Left ventricle myocardium inferior (tissue), 1 donor: ENCODE measurements at places on chromosomes 6 and 20. TPM values are rescaled to one million over a fixed set of nuclear protein-coding genes. Genes with fewer than 3 reads are reported as not detected.

The TOX2 gene
- total RNA-seq, result 0.30 TPM

The TRIM31 gene
- total RNA-seq, result not detected

The C6orf163 gene
- 1.6 TPM for total RNA-seq

DNA sequence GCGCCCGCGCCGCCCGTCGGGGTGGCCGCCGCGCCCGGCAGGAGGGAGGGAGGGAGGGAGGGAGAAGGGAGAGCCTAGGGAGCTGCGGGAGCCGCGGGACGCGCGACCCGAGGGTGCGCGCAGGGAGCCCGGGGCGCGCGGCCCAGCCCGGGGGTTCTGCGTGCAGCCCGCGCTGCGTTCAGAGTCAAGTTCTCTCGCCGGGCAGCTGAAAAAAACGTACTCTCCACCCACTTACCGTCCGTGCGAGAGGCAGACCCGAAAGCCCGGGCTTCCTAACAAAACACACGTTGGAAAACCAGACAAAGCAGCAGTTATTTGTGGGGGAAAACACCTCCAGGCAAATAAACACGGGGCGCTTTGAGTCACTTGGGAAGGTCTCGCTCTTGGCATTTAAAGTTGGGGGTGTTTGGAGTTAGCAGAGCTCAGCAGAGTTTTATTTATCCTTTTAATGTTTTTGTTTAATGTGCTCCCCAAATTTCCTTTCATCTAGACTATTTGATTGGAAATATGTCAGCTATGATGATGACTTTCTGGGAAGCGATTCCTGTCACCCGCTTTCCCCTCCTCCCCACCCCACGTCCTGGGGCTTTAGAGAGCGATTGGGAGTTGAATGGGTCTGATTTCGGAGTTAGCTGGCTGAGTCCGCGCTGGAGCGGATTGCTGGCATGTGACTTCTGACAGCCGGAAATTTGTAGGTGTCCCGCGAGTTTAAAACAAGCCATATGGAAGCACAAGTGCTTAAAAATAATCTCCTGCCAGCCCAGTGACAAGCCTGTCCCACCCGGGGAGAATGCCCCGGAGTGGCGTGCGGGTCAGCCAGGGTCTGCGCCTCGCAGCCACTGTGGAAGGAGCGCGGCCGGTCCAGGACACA is 1.1 kb downstream of the ESR1 start:
- H3K27ac ChIP-seq, result no peak overlapping the region
- no peak for DNase-seq
- H3K4me1 ChIP-seq, result peaks cover 45% of the 10 kb centered on the region
- H3K27me3 ChIP-seq, result peaks cover 41% of the 10 kb centered on the region
- H3K36me3 ChIP-seq, result no peaks in the 10 kb centered on the region
- peak overlapping the region; percentile 65 for H3K4me3 ChIP-seq

The ZNF184 gene
- total RNA-seq, result 3.2 TPM
